ENCODE measurements at places on chromosomes 5 and 9.

- ATAC-seq, result peak; percentile 95
These were observed 5.0 kb downstream of the ENTPD8 start for GRCh38 chr9:137435980-137436760.

DNA sequence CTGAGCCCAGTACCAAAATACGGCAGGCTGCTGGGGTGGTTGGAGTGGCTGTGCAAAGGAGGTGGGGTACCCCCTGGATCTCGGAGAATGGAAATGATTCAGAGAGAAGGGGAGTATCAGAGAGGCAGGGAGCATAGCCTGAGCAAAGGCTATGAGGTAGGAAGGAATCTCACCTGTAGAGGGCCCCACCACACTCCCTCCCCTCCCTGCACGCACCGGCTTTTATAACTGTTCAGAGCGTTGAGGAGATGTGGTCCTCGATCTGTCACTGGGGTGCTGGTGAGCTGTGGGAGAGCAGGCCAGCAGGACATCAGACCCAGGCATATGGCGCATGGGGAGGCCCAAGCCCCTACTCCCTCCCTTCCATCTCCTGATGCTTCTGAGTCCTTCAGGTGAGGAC, 13.2 kb downstream of the PHF19 start:
- no peak for ATAC-seq

- ATAC-seq, result no peak
These were observed 191.3 kb upstream of the PRDM9 start for GRCh38 chr5:23316060-23316591.

DNA sequence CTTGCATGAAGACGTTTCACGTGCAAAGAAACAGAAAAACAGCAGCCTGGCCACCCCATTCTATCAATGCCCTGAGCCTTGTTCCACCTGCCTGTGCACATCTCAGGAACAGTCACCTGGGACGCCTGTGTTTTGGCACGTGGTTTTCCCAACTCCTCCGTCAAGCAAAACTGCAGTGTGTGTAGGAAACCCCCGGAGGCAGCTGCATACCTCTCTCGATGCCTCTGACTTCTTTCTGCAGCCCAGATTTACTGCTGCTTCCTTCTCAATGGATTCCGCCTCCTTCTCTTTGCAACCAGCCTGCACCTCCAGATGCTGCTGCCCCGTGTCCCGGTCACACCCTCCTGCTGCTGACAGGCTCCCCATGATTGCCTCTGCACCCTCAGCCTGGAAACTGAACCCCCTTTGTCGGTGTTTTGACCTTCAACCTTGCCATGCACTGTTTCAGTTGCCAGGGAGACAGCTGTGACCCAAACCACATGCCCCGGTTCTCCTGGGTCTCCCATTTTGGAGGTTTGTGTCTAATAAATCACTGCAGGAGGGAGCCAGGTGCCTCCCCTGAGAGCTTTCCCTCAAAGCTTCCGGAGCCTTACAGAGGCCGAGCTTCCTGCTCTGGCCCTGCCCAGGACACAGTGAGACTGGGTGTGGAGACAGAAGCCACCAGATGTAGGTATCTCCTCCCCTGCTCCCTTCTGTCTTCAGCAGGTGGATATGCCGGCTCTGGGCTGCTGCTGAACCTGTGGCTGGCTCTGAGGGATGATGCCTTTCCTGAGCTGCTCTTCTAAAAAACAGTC, 395.5 kb upstream of the IRX1 start:
- ATAC-seq, result no peak

DNA sequence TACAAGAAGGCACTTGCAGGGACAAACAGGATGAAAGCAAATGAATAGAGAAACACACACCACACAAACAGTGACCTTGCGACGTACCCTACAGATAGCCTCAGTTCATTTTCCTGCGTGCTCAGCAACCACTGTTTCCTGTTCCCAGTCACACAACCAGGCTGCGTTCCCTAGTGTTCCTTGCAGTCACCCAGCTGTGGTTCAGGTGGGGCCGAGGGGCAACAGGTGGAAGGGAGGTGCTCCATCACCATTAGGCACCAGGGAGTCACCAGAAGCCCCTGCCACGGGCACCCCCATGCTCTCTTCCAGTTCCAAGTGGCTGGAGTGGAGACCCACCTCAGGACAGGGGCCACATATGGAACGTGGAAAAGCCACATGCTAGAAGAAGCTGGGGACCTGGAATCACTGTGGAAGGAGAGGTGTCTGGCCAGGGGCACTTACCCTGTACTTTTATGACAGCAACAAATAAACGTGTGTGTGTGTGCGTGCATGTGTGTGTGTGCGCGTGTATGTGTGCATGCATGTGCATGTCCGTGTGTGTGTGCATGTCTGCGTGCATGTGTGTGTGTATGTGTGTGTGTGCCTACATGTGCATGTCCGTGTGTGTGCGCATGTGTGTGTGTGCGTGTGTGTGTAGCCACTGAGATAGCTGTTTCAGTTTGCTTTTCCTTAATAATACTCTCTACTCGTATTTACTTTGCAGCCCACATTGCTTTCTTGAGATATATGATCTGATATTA, 18.8 kb upstream of the FCN2 start:
- no peak for ATAC-seq

GRCh38 chr5:133203317-133204305, 151.8 kb downstream of the HSPA4 start:
- peak; percentile 47 for ATAC-seq

GRCh38 chr9:98191671-98192502, 550 bp downstream of the CORO2A start:
- peak; percentile 46 for ATAC-seq

Data from motor neuron (in vitro differentiated cells).